ENCODE measurements at places on chromosomes 12 and 14.

GRCh38 chr12:105931762-105932570, 206.8 kb downstream of the NUAK1 start:
- H3K36me3 ChIP-seq, result no peaks in the 10 kb centered on the region
- no peak for DNase-seq
- no peak overlapping the region for H3K27ac ChIP-seq
- peaks cover 4% of the 10 kb centered on the region for H3K27me3 ChIP-seq

GRCh38 chr14:104800015-104800770, 708 bp upstream of the ZBTB42 start:
- peak overlapping the region; percentile 3 for H3K4me3 ChIP-seq
- peaks cover 24% of the 10 kb centered on the region for H3K4me1 ChIP-seq
- DNase-seq, result peak; percentile 77
- peaks cover 2% of the 10 kb centered on the region for H3K36me3 ChIP-seq
- no peak overlapping the region for H3K27ac ChIP-seq
- no peaks in the 10 kb centered on the region for H3K27me3 ChIP-seq

DNA sequence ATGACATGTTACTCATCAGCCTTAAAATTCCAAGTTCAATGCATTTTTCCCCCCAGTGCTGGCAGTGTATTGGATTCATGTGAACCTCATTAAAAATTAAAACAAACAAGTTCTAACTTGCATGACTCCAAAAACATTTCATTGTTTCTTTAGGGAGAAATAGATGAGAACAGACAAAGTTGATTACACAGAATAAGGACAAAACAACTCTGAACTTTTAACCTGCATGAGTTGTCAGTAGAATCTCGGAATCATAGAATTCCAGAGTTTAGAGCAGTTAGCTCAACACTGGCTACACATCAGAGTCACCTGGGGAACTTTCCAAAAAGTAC, 127.5 kb downstream of the TMX1 start:
- DNase-seq, result no peak
- H3K4me1 ChIP-seq, result no peaks in the 10 kb centered on the region
- peaks cover 2% of the 10 kb centered on the region for H3K27me3 ChIP-seq
- no peak overlapping the region for H3K27ac ChIP-seq

DNA sequence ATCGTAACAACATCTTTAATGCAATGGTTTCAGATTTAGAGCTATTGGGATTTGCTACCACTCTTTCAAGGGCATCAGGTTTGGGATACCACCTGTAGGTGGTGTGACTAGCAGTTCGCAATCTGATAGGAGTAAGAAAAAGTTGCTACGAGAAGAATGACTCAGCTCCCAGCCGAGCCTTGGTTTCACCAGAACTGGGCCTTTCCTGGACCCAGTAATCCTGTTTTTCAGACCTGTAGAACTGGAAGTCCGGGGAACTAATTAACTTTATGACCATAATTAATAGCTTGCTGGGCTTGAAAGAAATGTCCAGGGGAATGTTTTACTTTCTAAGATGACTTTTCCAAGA, 770 bp downstream of the ABHD4 start:
- H3K36me3 ChIP-seq, result peaks cover 8% of the 10 kb centered on the region
- H3K27me3 ChIP-seq, result no peaks in the 10 kb centered on the region
- peak overlapping the region; percentile 90 for H3K4me3 ChIP-seq
- DNase-seq, result peak; percentile 74
- peaks cover 28% of the 10 kb centered on the region for H3K4me1 ChIP-seq
- peak overlapping the region; percentile 72 for H3K27ac ChIP-seq

DNA sequence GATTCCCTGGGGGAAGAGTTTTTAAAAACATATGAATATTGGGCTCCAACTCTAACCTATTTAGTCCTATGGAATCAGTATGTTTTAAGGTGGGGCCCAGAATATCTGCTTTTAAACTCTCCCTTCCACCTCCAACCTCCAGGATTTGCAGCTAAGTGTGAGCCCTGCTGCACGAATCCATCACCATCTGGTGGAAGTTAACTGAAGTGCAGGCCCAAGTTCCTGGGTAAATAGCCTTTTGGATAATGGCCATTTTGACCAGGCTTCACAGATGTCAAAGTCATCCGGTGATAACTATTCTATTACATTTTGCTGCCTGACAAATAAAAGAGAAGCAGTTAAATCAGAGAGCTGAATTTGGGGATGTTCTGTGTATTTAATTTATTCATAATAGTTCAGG, 58.1 kb upstream of the RMST start:
- no peaks in the 10 kb centered on the region for H3K36me3 ChIP-seq
- no peaks in the 10 kb centered on the region for H3K4me1 ChIP-seq
- no peak overlapping the region for H3K27ac ChIP-seq
- H3K27me3 ChIP-seq, result no peaks in the 10 kb centered on the region
- H3K4me3 ChIP-seq, result no peak overlapping the region

DNA sequence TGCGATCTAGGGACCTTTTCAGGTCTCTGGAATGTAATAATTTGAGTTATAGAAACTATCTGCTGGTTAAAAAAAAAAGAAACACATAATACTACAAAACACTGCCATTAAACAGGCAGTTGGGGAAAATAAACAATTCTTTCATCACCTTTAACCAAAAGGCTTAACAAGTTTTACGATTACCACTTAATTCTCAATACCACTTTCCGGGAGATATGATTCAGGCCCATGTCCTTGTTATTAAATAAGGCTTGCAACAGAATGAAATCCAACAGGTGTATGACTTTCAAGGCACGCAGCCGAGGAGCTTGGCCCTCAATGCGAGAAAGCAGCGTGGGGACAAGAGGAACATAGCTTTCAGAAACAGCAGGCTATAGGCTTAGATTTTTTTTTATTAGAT, 5.6 kb upstream of the GLRX5 start:
- DNase-seq, result no peak
- H3K27me3 ChIP-seq, result no peaks in the 10 kb centered on the region
- H3K4me3 ChIP-seq, result no peak overlapping the region
- peaks cover 70% of the 10 kb centered on the region for H3K4me1 ChIP-seq
- peaks cover 20% of the 10 kb centered on the region for H3K36me3 ChIP-seq
- H3K27ac ChIP-seq, result peak overlapping the region; percentile 4
